ENCODE measurements at places on chromosomes 2 and 18. TPM values are rescaled to one million over a fixed set of nuclear protein-coding genes. Genes with fewer than 3 reads are reported as not detected.

Gene EGR4
- total RNA-seq: not detected

Gene SCLY
- total RNA-seq: 13.6 TPM

Gene TPO
- 21.9 TPM for total RNA-seq

Gene SERPINB10
- not detected for total RNA-seq

DNA sequence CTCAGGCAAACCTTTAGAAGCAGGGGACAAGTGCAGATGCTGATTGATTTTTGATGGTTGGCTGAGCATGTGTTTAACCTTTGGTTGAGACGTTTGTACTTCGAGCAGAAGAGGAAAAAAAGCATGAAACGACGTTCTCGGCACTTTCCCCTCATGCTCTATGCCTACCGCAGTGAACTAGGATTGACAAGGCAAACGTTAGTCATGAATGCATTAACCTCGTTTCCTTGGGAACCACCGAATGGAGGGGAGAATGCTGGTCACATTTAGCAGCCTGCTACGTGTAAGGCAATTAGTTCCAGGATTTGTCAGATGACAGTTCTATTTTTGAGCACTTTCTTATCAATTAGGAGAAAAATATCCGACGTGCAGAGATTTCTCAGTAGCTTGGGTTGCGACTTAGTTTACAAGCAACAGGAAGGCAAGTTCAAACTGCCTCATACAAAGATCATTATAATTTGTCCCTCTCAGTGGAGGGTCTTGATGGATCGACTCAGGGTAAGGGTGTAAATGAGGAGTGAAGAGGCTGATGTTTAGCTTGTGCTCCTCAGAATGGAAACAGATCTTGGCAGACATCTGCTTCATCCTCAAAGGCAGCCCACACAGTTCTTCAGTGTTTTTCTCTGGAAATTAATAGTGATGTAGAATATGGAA is 47.4 kb upstream of the GPR45 start:
- DNase-seq: no peak

GRCh38 chr18:22977847-22978701 is 44.9 kb downstream of the RBBP8 start:
- DNase-seq: no peak

- DNase-seq: no peak
Measured at GRCh38 chr2:189874586-189875320, 90.5 kb downstream of the PMS1 start.

- no peak for DNase-seq
Measured at GRCh38 chr18:32881009-32881408, 108.2 kb upstream of the KLHL14 start.

Data from tibial nerve (tissue), 4 donors.